ENCODE measurements at places on chromosomes 11 and 22.

DNA sequence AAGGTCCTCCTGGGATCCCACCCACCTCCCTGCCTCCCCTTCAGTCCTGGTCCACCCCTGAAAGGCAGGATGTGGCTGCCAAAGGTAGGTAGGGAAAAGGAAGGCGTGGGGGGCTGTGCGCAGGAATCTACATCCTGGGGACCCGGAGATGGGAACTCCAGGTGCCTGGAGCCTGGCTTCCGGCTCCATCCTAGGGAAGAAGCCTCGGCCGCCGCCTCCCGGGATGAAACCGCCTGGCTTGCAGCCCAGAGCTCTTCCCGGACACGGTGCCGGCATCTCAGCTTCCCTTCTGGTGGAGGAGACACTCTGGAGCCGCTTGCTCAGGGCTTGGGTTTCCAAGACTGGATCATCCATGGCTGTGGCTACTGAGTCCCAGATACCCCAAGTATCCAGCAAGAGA, 33.3 kb upstream of the PDGFB start:
- no peak for DNase-seq

DNA sequence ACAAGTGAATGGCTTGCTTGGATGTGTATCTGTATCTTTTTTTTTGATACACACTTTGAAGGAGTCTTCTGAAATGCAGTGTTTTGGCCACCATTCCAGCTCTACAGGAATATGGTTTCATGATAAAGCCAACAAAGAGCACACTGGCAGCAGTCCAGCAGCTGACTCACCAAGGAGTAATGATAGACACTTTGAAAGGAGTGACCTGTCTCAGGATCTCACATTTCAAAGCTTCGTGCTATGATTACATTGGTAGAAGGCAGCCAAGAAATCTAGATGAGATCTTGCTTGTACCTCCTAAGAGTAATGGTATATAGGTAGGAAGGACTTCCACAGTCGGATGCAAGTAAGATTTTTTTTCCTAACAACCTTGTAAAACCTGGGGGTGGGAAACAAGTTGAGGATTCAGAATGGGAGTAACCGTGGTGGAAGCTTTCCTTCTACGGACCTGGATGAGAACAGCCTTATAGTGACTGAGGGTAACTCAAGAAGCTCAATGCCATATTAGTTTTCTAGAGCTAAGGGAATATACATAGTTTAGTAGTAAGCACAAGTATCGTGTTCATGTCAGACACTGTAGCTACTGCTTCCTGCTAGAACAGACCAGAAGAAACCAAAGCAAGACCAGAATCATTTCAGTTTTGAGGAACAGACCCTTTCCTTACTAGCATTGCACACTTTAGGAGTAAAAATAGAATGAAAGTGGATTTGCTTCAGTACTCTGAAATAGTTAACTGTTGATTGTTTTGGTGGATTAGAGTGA, 25.0 kb downstream of the MTMR3 start:
- DNase-seq = no peak

GRCh38 chr11:93256623-93257022, 58.8 kb upstream of the SLC36A4 start:
- DNase-seq = no peak

DNA sequence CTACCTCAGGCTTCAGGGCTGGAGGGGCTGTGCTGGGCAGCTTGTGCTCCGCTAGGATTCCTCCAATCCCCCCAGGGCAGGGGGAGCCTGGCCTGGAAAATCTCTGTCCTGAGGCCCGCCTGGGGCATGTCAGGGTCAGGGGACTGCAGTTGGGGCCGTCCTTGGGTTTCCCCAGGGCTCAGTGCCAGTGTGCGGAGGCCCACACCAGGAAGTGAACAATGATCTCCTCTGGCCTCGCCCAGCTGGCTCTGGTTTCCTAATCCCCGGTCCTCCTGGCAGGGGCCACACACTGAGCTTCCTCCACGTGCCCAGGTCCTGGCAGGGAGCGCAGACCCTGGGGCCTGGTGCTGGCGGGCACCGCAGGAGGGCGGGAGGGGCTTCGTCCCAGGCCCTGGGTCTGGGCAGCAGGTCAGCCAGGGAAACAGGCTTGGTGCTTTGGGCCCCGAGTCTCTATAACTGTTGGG, 1.4 kb upstream of the MUC2 start:
- DNase-seq = peak; percentile 20

DNA sequence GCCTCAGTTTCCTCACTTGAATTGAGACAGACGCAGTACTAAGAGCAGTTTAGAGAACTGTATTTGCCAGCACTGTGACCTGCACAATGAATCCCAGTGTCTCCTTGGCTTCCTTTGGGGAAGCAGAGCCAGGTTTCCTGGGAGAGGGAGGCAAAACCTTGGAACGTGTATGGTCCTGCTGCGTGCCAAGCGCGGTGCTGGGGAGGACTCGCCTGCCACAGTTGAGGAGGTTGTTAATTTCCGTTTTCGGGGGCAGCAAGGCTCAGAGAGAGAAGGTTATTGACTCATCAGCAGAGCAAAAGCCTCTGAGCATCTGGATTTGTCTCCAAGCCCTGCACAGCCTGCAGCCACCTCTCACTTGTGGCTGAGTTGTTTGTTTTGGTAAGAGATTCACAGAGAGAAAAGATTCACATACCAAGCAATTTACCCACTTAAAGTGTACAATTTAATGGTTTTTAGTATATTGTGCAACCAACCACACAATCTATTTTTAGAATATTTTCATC, 10.8 kb downstream of the SYT12 start:
- no peak for DNase-seq

DNA sequence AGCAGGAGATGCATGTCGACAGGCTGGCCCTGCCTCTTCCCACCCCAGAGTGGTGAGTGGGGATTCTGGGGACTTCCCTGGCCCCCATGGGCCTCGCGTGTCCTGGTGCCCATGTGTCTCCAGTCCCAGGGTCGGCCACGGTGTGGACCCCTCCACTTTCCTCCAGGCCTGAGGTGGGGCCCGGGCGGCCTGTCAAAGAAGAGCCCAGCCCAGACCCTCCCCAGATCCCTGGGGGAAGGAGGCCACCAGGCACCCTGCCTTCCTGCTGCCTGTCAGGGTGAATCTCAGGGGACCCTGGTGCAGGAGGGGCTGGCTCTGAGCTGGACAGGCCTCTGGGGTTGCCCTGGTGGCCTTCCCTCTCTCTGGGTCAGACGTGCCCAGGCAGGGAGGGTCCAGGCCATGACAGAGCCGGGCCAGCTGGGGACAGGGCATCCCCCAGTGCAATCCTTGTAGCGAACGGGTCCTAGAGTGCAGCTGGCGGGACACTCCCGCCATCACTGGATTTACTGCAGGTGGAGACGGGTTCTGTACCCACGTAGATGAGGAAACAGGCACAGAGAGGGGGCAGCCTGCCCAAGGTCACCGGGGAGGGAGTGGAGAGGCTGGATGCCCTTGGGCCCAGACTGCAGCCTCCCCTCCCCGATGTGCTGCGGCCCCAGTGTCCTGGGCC, 13.5 kb upstream of the MUC6 start:
- peak; percentile 28 for DNase-seq

DNA sequence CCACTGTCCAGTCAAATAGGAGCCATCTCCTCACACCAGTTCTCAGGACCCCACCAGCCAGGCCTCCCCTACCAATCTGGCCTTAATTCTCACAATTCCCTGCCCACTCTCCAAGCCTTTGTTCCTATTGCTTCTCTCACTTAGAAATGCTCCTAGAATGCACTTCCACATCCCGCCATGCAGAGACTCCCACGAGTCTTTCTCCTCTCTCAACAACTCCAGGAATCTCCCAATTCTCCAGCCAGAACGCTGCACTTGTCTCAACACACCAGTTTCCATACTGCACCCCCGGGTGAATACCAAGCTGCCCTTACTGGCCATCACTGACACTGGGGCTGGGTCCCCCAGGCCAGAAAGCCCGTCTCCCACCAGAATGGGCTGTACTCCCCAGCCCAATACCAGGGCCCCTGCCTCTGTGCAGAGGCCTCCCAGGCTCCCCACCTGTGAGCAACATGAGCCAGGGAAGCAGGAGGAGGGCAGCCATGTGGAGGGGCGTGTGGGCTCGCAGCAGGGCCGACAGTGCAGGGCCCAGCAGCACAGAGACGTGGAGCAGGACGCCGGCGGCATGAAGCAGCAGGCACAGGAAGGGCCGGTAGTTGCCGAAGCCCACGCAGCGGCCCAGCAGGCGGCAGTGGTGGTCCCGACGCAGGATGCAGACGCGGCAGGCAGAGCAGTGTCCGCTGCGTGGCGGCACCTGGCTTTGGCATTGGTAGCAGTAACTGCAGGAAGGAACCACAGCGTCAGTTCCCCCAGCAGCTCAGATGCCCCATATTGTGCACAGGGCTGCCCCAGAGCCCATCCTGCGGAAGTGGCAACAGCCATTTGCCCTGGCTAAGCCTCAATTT, 2.4 kb downstream of the ZDHHC24 start:
- peak; percentile 53 for DNase-seq

- no peak for DNase-seq
Observed at GRCh38 chr22:48921411-48921903, 906.2 kb downstream of the BRD1 start.

DNA sequence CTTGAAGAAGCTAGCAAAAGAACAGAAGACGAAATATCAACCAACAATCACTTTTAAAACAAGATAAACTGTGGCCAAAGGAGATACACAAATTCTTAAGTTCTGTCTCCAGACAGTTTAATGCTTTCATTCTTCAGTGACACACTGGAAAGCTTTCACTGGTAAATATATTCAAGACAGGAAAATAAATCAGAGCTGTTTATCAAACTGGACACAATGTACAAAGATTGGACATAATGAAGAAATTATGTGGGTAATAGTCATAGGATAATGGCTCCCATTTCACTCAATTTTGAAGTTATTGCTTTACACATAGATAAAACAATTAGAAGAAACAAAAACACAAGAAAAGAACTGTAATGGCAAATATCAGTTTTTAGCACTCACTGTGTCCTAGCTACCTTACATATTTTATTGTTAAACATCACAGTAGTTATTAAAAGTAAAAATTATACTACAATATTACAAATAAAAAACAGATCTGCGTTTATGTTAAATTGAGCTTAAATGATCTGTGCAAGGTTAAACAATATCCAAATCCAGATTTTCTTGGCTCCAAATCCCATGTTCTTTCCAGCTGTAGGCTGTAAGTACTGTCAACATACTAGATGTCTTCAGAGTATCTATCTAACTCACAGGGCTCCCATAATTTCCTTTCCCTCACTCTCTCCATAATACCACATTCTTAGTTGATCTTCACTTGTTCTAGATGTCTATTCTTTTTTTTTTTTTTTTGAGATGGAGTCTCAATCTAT, 38.6 kb upstream of the NOX4 start:
- DNase-seq = no peak

DNA sequence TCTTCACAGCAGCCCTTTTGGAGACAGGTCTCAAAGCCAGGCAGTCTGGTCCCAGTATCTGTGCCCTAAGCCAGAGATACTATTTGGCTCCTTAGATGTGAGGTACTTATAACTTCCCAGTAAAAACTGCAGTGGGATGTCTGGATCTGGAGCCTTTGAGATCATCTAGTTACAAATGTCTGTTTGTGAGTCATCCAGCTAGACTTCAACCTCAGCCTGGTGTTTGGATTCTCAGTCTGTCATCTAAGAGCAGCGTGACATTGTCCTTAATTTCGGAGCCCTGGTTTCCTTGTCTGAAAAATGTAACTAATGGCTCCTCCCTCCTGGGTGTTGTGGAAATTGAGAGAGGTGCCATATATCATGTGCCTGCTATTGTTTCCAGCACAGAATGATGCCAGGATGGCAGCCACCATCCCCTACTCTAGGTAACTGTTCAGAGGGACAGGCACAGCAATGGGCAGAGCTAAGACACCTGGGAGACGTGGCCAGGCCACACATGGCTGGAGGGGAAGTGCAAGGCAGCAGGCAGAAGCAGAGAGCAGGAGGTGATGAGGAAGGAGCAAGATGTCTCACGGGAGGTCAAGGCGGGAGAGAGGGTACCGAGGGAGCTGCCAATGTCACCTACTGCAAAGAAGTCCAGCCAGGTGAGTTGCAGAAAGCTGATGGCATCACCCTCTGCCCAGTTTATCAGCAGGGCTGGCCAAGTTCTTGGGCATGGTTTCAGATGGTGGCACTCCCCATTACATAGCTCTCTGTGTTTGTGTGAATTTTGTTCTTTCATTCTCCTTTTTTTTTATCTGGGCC, 20.6 kb upstream of the ST3GAL4 start:
- no peak for DNase-seq

DNA sequence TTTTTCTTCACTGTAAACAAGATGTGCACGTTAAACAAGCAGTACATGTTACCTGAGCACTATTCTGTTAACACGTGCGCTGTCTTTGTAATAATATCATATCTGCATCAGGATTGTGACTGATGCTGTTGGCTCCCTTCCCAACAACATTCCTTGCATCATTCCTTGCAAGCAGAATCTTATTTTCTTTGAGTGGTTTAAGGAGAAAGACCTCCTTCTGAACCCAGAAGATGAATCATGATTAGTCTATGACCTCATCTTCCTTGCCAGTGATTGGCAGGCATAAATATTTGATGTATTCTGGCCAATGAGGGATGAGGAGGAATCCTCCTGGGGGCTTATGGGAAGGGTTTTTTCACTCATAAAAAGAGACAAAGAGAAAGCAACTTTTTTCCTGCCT, 46.2 kb downstream of the C11orf71 start:
- no peak for DNase-seq

DNA sequence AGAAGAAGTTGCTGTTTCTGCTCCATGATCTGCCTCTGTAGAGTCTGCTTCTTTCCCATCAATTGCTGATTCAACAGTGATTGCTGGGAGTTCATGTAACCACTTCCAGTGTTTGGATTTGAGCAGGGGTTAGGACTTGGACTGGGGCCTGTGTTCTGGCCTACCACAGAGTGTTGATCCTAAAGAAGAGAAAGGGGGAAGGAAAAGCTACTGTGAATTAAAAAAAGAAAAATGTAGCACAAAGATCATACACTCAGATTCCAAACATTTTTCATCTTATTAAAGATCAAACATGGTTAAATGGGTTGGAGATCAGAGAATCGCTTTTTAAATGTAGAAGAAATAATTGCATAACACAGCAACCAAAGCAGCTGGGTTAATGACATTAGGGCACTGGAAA, 67.6 kb upstream of the MTMR2 start:
- no peak for DNase-seq

DNA sequence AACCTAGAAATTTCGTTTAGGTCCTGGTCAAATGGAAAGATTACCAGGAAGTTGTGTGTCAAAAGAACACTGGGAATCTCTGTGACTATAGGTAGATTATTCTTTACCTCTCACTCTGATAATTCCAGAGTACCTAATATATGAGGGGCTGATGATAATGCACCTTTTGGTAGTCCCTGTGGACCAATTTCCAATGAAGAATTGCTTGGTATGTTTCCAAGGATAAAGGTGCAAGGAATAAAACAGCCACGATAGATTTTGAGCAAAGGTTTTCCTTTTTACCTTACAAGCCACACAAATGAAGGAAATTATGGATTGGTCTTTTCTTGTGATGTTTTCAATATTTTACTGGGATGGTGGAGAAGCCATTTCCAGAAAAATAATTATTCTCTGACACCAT, at the start of gene OR8H1:
OR8H1 (minus strand) TSS at position 101 of the 400 bp plus-strand sequence. CDS start 1,192 bp downstream, outside the sequence.
- DNase-seq = no peak
